ENCODE measurements at places on chromosomes 5 and 9.

DNA sequence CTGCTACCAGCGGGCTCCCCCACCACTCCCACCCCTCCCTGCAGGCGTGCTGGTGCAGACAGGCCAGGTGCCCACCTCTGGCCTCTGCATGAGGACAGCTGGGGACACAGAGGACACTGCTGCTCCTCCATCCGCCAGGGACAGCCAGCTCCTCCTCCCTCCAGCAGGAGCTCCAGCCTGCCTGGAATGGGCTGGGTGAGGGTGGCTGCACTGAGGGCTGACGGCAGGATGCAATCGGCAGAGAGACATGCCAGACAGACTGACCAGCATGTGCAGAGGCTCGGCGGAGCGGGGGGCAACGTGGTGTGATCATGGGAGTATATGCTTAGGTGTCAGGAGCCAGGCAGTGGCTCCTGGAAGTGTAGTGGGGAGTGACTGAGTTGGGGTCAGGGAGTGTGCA is 68.4 kb downstream of the RASGEF1C start:
- no peak for DNase-seq

DNA sequence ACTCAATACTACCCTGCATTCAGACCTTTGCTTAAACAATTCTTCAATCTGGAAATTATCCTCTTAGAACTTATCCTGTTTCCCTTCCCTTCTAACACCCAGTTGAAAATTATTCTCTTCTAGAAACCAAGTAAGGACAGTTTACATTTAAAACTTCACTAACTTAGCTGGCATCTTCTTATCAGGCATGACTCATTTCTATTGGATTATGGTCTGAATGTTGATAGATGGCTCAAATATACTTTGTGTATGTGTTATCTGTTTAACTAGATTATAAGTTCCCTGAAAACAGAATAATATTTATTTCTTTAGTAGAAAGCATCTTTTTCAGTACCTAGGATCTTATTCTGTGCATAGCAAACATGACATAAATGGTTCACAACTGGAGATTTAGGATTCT is 161.9 kb downstream of the PPP2R2B start:
- no peak for DNase-seq

- DNase-seq: no peak
Measured at GRCh38 chr9:113941526-113941925, 65.4 kb downstream of the ZNF618 start.

DNA sequence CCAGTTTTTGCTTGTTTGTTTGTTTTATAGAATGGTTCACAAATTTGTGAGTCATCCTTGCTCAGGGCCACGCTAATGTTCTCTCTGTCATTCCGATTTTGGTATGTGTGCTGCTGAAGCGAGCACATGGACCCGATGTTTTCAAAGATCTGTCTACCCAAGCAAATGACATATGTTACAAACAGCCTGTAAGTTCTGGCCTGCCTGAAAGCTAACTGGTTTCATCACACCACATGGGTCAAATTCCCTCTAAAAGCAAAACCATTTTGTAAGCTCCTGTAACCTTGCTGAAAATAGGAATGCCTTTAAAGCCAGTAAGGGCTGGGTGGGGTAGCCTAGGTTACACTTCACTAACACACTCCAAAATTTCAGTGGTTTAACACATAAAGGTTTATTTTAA is 25.4 kb downstream of the DMRT3 start:
- no peak for DNase-seq

DNA sequence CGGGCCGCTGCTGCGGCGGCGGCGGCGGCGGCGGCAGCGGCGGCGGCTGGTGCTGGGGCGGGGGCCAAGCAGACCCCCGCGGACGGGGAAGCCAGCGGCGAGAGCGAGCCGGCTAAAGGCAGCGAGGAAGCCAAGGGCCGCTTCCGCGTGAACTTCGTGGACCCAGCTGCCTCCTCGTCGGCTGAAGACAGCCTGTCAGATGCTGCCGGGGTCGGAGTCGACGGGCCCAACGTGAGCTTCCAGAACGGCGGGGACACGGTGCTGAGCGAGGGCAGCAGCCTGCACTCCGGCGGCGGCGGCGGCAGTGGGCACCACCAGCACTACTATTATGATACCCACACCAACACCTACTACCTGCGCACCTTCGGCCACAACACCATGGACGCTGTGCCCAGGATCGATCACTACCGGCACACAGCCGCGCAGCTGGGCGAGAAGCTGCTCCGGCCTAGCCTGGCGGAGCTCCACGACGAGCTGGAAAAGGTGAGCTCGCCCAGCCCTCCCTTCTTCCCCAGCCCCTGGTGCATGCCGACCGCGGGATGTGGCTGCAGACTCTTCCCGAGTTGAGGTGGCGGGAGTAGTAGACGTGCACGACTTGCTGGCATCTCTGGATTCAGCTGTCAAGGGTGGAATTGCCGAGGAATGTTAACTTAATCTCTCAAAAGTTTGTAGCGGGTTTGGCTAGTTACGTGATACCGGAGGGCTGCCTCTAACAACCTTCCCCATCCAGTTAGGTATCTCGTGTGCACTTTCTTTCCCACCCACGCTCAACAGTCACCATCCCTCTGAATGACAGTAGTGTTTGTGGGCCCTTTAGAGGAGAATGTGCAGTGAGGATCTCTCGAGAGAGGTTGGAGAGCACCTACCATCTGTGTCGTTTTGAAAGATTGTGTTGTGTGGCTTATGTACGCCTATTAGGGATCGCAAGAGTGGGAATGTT is 932 bp downstream of the SLC12A2 start:
- DNase-seq: no peak

DNA sequence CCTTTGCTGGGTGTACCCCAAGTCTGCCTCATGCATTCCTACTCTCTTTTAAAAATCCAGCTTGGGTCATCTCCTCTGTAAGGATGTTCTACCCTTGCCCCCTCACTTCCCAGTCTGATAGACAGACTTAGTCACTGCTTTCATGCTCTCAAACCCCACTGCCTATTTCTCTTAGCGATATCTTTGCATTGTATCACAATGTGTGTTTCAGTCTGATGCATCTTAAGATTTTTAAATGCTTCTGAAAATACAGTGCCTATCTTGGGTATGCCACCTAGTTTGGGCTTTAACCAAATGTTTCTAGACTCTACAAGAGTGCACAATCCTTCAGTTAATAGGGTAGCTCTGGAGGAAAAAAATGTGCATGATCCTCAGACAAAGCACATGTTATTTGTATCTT is 97.8 kb downstream of the SNX18 start:
- no peak for DNase-seq

DNA sequence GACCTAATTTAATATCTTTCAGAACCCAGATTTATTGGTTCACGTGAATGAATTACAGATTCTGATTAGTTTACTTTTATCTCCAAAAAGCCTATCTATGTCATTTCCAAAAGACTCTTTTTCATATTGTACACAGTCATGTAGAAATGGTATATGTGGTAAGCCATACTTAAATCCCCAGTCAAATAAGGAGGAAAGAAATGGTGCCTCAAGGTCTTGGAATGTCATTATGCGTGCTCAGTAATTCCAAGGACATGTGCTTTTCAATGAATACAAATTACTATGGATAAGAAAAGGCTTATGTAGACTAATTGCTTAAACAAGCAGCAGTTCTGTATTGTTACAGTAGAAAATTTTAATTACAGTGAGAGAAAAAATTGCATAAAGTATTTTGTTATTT is 64.1 kb upstream of the TYRP1 start:
- DNase-seq: no peak

All from stimulated activated CD4-positive, alpha-beta T cell treated with anti-CD3 and anti-CD28 coated beads, TNF-alpha, amount 100 ng/mL, for 4 hours (primary cell).